NCI-H1105 (cell line): ENCODE measurements at places on chromosomes 11 and 22.

DNA sequence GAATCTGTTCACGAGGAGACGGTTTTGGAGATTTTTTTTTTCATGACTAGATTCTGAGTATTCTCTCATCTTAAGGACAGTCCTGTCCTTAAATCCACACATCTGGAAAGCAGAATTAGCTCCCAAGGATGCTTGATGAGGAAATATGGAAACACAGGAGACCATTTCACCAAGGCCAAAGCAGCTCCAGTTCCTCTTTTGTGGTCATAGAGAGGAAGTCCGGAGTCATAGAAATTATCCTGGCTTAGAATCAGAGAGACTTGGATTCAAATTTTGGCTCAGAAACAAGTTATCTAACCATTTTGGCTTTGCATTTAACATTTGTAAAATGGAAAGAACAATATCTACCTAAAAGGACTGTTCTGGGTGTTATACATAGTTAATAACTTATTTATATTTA lies 7.3 kb upstream of the TEAD1 start:
- no peak for DNase-seq

GRCh38 chr11:35380603-35381002 lies 38.8 kb downstream of the SLC1A2 start:
- no peak for DNase-seq

DNA sequence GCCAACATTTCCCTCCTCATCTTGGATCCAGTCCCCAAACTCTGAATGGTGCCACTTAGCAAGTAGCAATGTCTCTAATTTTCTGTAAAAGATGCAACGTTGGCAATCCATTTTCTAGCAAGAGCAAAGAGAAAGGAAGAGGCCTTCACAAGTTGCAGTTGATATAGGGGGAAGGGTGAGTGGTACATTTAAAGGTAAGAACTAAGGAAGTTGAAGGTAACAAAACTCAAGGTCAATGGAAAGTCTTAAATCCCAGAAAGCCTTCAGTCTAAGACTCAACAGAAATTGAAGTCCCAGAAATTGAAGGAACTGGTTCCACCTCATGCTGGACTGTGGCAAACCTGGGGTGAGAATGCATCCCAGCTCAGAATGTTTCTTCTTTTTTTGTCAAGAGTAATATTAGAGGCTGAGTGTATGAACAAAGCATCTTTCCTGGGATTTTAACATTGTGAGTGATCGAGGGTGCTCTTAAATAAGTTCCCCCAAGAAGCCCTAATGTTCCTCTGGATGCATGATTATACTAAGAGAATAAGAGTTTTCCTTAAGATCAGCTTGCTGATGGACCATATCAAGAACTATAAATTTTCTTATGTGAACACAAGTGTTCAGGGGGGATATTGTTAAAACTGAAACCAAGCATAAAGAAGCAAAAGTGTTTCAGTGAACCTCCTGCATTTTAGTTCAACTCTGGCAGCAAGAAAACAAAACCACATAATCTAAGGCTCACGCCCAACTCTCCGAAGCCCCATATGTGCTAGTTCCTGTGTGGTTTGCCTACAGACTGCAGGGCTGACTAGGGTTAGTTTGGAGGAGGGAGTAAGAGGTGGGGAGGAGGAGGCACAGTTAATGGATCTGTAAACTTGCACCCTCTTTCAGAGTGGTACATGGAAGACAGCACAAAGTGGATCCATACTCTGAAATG lies at the start of gene GRAP2:
GRAP2 (plus strand) TSS at position 779 of the 922 bp plus-strand sequence. CDS start 46,023 bp downstream, outside the sequence.
- no peak for DNase-seq

DNA sequence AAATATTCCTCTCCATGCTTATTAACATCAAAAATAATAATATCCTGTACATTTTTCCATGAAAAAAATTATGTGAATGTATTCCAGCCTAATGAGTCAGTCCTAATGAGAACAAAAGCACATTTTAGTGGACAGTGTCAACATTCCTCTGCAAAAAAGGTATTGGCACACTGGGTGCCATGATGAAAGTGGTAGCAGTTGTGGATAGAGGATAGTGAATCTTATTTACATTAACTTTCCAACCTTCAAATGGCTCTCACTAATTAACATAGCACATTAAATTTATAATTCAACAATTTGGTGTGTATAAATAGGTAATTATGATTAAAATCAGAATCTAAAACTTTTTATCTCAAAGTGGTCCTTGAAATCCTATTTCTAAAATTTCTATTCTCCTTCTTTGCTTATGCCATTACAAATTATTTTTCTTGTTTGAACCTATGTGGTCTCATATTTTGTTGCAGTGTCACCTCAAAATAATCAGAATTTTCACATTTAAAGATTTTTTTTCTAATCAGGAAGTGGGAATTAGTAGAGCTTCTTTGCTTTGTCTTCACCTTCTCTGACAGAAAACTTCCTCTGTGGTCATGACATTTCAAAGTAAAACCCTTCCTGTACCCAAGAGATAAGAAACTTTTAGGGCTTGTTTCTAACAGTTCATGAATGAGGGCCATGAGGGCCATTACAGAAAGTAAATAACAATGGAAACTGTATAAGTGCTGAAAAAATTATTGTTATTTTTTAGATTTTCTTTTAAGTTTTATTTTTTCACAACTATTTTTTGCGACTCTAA lies 18.7 kb downstream of the SOX6 start:
- no peak for DNase-seq
